NCI-H524 treated with DMSO at 0.1 percent for 48 hours (cell line): ENCODE measurements at places on chromosomes 2 and 18.

DNA sequence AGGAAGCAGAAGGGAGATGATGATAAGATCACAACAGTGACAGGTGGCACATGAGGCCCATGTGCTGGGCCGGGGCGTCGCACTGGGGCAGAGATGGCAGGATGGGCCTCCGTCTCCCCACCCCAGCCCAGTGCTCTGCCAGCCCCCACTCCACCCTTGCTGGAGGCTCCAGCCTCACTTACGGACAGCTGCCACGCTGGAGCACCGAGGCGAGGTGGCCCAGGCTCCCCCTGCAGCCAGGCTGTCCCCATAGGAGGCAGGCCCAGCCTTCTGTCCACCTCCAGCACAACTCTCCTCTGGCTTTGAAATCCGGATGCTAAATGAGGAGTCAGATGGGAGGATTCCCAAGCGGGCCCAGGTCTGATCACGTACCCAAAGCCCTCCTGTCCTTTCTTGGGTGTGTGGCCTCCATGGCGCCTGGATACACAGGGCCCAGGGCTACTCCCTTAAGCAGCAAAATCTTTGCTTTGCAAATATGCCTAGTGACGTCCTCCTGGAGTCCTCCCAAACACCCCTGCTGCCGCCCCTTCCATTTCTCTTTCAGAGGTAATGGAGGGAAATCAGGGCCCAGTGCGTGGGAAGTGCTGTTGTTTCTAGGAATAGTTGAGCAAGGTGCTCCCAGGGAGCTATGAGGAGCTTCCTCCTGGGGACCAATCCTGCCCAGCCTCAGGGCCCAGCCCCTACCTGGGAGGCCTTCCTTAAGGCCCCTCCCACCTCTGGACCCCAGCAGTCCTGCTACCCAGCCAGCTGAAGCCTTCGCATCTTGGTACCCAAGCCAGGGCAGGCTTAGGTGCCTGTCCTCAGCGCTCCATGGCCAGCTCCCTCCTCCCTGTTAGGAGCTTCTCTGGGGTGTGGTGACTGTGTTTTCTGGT lies 170.4 kb upstream of the MYCN start:
- no peak for DNase-seq

GRCh38 chr2:239266434-239266766 lies 134.4 kb downstream of the HDAC4 start:
- no peak for DNase-seq

GRCh38 chr2:139805441-139805840 lies 1025.3 kb upstream of the NXPH2 start:
- DNase-seq = peak; percentile 96

GRCh38 chr2:181314551-181314950 lies 142.6 kb upstream of the ITGA4 start:
- no peak for DNase-seq

DNA sequence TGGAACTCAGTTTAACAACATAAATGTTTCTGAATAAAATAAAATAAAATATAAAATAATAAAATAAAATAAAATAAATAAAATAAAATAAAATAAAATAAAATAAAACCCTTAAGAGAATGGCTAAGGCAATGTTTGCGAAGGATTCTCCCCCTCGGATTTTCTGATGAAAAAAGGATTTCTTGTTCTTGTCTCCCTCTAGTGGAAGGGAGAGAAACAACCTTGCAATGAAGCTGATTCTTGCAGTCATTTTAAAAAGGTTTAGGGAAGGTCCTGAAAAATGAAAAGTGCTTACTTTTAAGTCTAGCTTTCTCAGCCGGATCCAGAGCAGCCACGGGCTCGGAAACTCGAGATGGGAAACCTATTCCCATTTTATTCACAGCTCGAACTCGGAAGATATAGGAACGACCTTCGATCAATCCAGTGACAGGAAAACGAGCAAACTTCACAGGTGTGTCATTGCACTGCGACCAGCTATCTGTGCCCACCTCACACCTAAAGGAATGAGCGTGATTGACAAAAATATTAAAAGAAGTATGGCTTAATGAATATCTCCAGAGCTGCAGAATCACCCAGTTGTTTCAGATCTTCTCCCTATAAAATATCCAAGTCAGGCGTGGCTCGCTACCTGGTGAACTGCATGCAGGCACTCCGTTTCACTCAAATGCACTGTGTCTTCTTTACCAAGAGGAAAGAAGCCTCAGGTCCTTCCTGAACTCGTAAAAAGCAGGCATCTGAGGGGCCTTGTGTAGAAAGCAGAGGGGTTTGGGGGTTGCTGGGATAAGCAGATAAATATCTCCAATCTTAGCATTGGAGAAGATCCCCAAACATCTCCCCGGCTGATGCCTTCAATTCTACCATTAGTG lies 68.1 kb downstream of the MYOM1 start:
- no peak for DNase-seq

DNA sequence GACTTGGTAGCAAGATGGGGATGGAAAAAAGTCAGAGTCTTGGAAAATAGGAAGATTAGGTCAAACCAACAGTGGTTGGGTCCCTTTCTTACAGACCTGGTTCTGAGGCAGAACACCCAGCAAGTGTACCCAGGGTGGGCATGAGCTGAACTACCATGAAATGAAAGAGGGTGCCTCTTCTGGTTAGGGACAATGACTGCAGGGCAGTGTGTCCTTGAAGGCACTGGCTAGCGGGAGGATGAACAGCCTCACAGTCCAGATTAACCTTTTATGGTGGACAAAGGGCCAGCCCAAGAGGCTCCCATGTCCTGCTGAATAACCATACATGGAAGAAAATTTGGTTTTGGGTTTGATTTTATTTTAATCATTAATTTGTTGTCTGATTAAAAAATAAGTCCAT lies 61.8 kb upstream of the CCDC85A start:
- DNase-seq = no peak

GRCh38 chr18:32801228-32801627 lies 28.4 kb upstream of the KLHL14 start:
- DNase-seq = no peak

DNA sequence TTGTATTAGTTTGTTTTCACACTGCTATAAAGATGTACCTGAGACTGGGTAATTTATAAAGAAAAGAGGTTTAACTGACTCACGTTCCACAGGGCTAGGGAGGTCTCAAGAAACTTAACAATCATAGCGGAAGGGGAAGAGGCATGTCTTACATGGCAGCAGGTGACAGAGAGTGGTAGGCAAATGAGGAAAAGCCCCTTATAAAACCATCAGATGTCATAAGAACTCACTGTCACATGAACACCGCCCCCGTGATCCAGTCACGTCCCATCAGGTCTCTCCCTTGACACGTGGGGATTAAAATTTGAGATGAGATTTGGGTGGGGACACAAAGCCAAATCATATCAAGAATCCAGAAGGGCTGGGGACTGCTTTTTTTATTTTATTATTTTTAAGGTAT lies 120.0 kb downstream of the GALNT14 start:
- DNase-seq = no peak

DNA sequence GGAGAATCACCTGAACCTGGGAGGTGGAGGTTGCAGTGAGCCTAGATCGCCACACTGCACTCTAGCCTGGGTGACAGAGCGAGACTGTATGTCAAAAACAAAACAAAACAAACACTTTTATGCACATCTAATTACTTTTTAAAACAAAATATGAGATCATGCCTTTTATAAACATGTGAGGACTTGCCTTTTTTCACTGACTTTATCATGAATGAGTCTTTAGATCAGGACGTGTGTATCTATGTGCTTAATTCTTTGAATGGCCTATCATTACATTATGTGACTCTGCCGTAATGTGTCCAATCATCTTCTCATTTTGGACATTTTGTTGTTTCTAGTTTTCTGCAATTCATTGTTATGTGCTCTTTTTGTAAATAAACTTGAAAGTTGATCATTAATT lies 58.7 kb downstream of the FAM117B start:
- DNase-seq = no peak

DNA sequence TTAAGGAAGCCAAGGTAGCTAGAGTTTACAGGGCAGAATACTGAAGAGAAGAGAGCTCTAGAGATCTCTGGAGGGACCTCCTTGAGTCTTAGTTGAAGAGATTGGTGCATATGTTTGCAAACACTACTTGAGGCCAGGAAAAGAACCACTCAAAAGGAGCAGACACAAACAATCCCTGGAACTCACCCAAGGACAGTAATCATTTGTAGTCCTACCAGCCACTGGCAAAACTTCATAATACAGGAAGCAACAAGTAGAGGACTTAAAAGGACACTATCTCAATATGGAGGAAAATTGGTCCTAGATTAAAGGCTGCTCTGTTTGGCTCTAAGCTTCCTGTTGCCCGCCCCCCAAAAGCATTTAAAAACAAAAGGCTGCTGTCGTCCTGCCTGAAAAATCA lies 46.9 kb upstream of the UBXN4 start:
- no peak for DNase-seq

GRCh38 chr2:16053437-16054257 lies 113.3 kb downstream of the MYCN start:
- no peak for DNase-seq

DNA sequence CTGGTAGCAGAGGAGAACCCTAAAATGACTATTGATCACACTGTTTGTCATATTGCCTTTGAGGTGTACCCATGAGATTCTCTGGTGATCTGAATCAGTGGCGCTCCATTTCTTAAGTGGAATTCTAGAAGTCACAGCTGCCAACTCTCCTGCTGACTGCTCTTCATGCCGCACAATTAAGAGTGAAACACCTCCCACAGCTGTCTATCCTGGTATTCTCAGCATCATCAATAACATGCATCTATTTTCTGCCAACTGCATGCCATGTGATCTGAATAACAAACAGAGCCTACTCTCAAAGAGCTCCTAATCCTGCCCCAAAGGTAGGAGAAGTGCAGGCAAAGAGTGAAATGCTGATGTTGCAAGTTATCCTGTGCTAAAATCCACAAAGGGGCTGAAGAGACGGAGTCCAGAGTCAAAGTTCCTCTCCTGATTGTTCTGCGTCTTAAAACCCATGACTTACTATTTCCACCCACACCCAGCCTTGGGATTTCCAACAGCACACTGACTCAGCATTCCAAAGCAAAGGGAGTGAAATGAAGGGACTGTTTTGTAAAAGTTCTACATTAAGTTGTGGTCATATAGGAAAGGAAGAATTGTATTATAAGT lies 13.7 kb upstream of the DAPL1 start:
- DNase-seq = no peak

- DNase-seq = no peak
These were observed 177.2 kb downstream of the TXNL1 start for GRCh38 chr18:56461151-56461550.

DNA sequence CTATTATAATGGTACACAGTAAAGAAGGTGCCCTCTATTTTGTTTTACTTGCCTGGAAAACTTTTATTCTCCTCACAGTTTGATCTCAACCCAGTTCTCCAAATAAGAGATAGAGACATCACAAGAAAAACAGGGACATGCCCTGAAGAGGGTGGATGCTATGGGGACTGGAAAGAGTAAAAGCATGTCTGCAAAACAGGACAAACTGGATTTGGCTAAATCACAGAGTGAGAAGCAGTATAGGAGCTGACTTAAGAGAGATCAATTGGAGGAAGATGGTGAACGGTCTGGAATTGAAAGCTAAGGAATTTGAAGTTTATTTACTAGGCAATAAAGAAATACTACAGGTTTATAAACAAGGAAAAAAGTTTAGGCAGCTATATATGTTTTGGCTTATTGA lies 33.0 kb downstream of the SP140L start:
- no peak for DNase-seq

- DNase-seq = no peak
These were observed 11.8 kb downstream of the COL4A4 start for GRCh38 chr2:227152093-227152766.

- DNase-seq = no peak
These were observed 108.4 kb upstream of the ITGB6 start for GRCh38 chr2:160308476-160308875.

- no peak for DNase-seq
These were observed 39.5 kb downstream of the UGP2 start for GRCh38 chr2:63881205-63881604.

DNA sequence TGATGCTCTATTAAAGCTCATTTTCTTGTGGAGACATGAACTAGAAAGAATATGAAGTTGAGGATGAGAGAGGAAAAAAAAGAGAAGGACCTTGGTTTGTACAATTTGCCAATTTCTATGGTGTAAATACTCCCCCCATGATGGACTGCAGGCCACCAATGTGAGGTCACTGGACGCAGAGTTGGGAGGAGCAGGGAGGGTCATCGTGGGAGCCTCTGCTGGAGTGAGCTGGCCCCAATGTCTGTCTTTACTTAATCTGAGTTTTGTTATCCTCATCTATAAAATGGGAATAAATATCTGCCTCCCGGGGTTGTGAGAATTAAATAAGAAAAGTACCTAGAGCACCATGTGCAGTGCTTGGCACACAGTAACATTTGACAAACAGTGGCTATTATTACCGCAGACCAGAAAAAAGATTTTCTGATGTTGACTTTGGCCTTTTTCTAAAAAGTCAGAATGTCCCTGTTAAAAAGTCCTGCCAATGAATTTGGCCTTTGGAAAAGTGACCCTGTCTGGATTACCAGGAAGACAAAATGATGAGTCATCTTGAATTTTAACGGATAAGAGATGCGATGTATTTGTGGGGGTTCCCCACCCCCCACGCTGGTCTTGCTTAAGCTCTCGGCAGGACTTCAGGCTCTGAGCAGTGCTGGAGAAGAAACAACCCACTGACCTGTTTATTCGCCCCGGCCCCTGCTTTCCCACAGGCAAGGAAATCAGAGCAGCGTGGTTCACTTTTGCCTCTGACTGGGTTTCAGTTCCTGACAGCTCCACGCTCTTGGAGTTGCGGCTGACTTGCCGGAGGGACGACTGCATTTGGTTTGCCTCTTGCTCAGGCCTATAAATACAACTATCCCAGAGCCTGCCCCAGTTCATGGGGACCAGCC lies 50.3 kb upstream of the FOSL2 start:
- no peak for DNase-seq

DNA sequence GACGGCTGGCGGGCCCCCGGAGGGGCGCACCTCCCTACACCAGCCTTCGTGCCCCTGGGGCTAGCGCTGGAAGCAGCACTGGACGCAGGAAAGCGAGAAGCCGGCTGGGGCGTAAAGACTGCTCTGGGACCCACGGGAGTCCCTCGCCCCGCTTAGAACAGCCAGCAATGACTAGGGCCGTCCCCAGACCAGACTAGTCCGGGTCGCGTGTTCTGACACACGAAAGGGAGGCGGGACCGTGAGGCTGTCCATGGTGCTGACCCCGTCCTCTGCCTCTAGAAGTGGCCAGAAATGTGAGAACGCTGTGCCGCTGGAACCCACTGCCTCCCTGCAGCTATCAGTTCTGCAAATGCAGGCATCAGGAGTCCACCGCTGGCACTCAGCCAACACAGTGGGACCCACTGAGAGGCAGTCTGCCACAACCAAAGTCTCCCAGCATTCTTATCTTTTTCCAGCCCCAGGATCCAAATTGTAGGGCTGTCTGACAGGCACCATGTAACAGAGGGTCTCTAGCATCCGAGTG lies at the start of gene UCN:
UCN (minus strand) TSS at position 87 of the 523 bp plus-strand sequence. CDS start 550 bp downstream, outside the sequence.
- DNase-seq = no peak

DNA sequence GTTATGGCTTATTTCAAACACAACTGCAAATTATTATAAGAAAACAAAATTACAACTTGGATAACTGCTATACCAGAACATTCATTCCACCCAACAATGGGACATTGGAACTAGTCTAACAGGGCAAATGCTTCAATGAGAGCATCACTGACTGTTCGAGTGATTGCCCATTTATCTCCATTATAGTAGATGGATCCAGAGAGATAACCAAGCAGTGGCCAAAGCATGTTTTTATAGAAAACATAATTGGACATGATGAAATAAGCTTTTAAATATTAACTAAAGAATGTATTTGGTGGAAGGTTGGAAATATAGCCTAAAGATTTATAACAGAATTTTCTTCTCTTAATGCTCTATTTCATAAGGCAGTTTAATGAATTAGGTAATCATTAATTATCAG lies 634.8 kb downstream of the NUP35 start:
- no peak for DNase-seq
